Skin of body (tissue), 3 donors: ENCODE measurements at places on chromosomes 12 and 14.

DNA sequence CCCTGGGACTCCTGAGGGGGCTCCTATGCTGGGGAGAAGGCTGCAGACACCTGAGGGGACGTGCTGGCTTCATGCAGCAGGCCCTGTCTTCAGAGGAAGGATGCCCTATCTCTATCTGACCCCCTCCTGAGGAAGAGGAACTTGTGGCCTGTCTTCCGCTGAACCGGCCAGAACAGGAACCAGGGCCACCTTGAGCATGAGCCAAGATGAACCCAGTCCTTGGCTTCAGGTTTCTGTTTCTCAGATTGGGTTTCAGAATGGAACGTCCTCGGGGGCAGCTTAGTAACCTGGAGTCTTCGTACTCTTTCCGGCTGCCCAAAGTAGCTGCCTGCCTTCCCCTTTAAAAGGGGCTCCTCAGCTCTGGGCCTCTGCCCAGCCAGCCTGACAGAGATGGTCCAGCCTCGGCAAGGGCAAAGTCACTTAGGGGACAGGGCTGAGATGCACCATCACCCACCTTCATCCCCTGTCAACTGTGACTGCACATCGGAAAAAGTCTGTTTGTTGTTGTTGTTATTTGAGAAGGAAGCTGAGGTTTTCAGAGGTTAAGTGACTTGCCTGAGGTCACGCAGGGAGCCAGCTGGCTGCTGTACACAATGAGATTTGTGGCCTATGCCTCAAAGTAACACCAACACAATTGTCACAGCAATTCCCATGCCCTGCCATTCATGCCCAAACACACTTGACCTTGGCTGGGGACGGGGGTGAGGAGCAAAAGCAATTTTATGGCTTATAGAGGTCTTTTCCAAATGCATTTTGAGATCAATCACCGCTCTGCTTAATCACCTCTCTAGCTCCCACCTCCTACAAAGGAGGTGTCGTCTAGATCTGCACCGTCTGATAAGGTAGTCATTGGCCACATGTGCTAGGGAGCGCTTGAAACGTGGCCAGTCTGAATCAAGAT lies 13.4 kb downstream of the ASB2 start:
- no peak for DNase-seq

GRCh38 chr14:91872517-91873470 lies 5.5 kb upstream of the TC2N start:
- no peak for DNase-seq

DNA sequence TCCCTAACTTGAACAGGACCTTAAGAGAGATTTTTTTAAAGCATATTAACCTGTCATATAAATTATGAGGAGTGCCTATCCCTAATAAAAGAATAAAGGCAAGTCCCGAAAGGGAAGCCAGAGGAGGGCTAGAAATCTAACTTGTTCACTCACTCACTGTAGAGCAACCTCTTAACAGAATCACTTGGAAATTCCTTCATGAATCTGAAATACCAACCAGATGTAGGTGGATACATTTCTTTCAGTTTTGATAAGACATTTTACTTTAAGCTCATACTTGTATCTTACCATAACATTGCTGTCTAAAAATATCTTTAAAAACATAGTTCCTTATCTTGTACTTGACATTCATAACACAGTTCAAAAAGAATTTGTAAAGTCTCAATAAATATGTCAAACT lies 25.7 kb downstream of the NTN4 start:
- DNase-seq, result no peak

GRCh38 chr14:55807881-55808379 lies 227.9 kb downstream of the KTN1 start:
- peak; percentile 22 for DNase-seq

- no peak for DNase-seq
Observed at GRCh38 chr12:15648558-15648957, 140.6 kb downstream of the EPS8 start.

- no peak for DNase-seq
Observed at GRCh38 chr12:46237371-46238045, 31.3 kb downstream of the SLC38A1 start.

- no peak for DNase-seq
Observed at GRCh38 chr12:78343657-78344056, 513.0 kb downstream of the NAV3 start.

DNA sequence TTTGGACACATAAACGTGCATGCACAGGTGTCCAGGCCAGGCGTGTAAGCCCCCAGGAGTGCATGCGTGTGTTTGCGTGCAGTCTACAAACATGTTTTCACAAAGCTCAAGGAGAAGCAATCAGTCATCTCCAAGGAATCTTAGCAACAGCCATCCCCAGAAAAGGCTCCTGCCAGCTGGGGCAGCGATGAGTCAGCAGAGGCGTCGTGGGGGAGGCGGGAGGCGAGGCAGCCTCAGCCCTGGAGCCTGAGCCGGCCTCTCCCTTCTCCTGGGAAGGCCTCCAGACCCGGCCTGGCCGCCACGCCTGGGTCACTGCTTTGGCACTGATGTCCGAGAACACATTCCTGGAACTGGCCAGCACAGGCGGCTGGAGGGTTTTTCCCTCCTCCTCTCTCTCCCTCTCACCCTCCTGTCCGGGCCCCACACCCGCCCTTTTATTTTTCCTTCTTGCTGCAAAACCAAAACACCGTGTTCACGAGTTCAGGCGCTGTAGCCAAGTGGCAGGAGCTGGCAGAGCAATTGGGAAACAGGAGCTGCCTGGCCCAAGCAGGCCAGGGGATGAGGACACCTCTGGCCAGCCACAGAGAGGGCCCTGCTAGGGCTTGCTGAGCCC lies 92.7 kb downstream of the LRRC74A start:
- peak; percentile 97 for DNase-seq

- DNase-seq, result no peak
Observed at GRCh38 chr14:70822530-70823185, 13.3 kb upstream of the MAP3K9 start.

GRCh38 chr12:4270831-4271716 lies 2.5 kb upstream of the CCND2 start:
- peak; percentile 58 for DNase-seq

DNA sequence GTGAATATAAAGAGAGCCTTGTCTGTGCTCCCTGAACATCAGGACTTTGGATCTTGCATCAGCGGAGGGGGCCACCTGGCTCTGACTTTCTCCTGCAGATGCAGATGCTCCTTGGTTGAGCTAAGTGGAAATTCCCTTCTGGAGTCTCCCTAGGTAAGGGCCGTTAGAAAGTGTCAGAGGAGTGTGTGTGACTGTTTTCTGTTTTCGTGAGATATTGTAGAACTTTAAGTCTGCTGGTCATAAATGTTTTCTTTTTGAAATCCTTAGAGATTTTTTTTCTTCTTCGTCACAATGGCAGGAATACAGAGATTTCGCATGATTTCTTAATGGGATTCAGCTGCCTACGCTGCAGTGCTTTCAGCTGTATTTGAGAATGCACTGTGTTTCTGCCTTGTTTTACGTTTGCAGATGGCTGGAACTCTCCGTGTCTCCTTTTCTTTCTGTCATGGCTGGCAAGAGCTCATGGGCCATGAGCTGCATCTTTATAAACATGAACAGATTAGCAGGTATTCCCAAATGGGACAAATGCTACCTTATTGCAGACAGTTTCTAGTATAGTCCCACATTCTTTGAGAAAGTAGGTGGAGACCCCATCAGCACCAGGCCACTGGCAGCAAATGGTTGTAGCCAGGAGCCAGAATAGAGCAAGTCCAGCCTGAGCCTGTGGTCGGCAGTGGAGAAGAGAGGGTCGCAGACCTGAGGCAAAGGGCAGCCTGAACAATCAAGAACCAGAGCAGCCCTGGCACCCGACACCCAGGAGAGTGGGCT lies 76.2 kb upstream of the FRMD6 start:
- peak; percentile 68 for DNase-seq

GRCh38 chr12:5921027-5921909 lies 23.8 kb downstream of the ANO2 start:
- no peak for DNase-seq

GRCh38 chr14:104826189-104826860 lies 25.4 kb downstream of the ZBTB42 start:
- peak; percentile 74 for DNase-seq

GRCh38 chr14:100767788-100768536 lies 41.3 kb downstream of the DLK1 start:
- DNase-seq, result no peak

- no peak for DNase-seq
Observed at GRCh38 chr12:104805186-104805585, 152.9 kb downstream of the SLC41A2 start.

DNA sequence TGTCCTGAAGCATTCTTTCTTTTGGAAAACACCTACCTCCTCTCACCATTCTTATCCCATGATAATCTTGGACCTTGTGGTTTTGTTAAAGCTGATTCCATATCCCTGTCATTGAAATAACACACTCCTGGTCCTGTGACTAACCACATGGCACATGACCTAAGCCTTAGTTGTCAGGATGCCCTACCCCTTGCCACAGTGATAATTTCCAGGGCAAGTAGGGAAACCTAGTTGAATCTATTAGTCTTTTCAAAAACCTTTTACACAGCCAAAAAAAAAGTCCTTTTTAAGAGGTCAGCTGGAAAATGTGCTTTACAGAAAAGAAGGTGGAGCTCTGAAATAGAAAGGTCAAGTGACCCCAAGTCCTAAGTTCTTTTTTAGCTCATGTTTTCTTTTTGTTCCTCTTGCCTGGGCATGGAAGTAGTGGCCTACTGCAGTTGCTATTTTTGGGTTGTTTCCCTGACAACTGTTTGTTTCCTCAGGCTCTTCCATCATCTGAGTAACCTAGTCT lies 608.4 kb downstream of the LRFN5 start:
- DNase-seq, result no peak

DNA sequence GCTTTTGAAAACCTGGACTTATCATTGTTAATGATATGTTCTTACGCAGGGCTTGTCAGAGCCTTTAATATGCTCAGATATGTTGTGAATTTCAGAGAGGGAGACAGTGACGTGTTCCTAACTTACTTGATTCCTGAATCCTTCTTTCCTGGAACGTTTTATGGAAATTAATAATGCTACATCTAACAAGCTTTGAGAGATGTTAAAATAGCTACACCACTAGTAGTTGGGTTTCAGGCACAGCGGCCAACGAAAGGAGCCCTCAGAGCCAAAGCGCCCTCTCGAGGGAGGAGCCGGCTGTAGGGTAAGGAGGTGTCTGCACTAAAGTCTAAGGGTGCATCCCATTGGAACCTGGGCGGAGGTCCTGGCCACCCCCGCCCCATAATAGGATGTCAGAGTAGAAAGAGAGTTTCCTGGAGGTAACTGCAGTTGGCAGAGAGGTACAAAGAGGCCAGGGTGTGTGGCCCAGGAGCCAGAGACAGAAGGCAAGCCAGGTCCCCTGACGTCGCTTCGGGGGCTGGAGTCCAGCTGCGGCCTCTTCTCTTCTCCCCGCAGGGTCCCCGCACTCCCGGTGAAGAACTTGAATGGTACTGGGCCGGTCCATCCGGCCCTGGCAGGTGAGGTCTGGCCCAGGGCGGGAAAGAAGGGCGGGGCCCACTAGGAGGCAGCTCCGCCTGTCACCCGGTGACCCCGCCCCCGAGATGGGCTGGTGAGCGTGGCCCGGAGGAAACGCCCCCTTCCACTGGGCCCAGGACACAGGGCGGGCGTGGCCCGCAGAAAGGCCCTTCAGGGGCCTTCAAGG lies 36.3 kb downstream of the DTX1 start:
- DNase-seq, result no peak

- no peak for DNase-seq
Observed at GRCh38 chr12:26369588-26369987, 174.2 kb downstream of the SSPN start.

DNA sequence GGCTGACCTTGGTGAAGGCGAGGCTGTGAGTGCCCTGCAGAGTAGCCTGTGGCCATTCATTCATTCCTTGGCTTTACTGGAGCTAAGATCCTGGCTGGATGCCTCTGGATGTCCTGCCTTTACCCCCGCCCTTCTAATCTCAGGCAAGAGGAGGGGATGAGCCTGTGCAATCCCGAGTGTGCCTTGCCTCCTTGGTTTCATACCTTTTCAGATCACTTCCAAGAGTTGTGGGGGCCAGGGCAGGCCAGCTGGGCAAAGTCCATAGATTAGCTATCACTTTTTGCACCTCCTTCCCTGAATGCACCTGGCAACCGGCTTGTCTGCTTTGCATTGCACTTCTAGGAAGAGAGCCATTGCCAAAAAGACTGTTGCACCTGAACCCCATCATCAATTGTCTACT lies 1.5 kb downstream of the VRTN start:
- no peak for DNase-seq

DNA sequence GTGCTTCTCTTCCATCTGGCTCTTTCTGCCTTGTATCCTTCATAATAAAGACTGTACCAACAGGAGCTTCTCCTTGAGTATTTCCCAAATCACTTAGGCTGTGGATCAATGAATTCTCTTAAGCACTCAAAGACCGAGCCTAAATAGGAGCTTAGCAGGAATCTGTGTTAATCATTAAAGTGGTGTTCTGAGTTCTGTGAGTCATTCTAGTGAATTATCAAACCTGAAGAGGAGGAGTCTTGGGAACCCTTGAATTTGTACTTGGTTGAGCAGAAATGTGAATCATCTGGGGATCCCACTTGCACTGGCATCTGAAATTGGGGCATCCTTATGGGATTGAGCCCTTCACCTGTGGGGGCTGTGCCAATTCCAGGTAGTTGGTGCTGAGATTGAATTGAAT lies 946.2 kb downstream of the BCL11B start:
- no peak for DNase-seq

DNA sequence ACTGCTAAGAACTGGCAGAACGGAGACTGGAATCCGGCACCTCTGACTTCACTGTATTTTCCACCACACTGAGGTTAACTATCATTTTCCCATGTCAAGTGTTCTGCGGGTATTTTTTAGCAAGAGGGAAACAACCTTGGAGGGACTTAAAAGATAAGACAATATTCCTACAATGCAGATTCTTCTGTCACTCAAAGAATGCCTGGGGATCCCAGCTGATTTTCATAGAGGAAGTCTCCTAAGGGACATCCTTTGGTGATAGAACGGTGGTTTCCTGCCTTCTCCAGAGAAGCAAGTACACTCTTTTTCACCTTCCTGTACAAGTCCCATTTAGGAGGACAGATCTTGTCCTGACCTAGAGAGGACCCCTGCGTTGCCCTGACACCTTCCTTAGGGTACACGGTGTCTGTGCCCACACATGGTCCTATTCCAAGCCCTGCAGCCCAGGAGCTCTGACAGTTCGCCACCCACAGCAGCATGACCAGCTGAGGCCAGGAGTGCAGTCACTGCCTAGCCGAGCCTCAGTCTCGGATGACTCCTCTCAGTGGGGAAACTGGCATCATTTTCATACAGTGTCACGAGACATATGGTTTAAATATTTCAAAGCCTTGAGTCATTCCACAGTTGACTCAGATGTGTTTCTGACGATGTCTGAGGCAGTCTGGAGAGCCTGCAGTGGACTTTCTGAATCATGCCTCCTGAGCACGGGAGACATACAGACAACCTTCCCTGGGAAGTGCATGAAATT lies 181.3 kb upstream of the FKBP4 start:
- peak; percentile 70 for DNase-seq

DNA sequence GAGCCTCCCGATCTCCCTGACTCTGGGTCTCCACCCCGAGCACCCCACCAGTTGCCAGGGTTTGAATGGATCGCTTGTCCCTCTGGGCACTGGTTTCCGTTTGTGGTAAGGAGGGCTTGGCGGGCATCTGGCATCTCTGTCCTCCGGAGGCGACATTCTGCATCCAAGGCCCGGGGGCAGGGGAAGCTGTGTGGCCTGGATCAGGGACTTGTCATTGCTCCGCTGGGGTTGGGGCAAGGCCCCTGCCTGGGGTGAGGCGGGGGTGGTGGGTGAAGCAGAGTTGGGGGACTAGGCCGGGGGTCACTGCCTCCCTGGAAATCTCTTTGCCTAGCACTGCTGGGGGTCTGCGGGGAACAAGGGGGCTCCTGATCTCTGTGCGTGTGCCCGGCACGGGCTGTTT lies 30.2 kb downstream of the KIF26A start:
- DNase-seq, result no peak
